ENCODE measurements at places on chromosomes 2 and 18. TPM values are rescaled to one million over a fixed set of nuclear protein-coding genes. Genes with fewer than 3 reads are reported as not detected.

SERPINB12 gene
- total RNA-seq, result 0.56 TPM

IL1B gene
- total RNA-seq, result 0.62 TPM

- H3K4me3 ChIP-seq, result no peak overlapping the region
- no peak overlapping the region for H3K27ac ChIP-seq
- no peaks in the 10 kb centered on the region for H3K36me3 ChIP-seq
- peaks cover 6% of the 10 kb centered on the region for H3K4me1 ChIP-seq
- DNase-seq, result no peak
- H3K27me3 ChIP-seq, result no peaks in the 10 kb centered on the region
These were observed 10.8 kb upstream of the MAPRE2 start for GRCh38 chr18:35030277-35030989.

DNA sequence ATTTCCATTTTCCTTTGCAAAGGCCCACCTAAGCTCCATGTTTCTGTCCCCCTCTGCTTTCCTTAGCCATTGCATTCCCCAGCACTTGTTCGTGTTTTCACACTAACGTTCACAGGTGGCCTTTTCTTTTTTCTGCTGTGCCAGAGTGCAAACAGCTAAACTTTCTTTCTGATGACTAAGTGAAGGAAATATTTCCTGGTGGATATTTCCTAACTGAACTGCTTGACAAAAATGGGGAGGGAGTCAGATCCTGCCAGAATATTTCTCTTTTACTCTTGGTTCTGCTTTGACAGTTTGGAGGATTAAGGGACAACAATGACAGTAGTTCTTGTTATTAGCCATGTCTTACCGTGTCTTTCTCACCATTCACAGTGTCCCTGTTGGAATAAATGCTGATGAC lies 344.0 kb downstream of the ARHGAP15 start:
- H3K4me3 ChIP-seq, result no peak overlapping the region
- H3K27me3 ChIP-seq, result no peaks in the 10 kb centered on the region
- H3K27ac ChIP-seq, result no peak overlapping the region
- H3K36me3 ChIP-seq, result no peaks in the 10 kb centered on the region
- no peak for DNase-seq
- H3K4me1 ChIP-seq, result no peaks in the 10 kb centered on the region

DNA sequence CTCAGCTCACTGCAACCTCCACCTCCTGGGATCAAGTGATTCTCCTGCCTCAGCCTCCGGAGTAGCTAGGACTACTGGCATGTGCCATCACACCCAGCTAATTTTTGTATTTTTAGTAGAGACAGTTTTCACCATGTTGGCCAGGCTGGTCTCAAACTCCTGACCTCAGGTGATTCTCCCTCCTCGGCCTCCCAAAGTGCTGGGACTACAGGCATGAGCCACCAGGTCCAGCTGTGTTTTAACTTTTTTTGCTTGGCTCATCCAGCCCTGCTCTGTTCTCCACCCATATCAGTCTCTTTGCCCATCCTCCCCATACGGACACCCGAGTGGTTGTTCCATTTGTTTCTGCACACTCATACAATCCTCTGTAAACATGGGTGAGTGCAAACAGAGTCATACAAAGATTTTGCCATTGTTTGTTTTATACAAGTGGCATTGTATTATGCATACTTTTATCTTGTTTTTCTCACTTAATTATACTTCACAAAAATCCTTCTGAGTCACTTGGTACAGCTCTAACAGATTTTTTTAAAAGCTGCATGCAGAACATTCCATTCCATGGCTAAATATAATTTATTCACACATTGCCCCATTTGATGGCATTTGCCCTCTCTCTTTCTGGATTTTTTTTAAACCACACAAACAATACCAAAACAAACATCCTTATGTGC lies 5.3 kb downstream of the APOB start:
- DNase-seq, result no peak
- H3K27me3 ChIP-seq, result no peaks in the 10 kb centered on the region
- no peaks in the 10 kb centered on the region for H3K4me1 ChIP-seq
- no peak overlapping the region for H3K27ac ChIP-seq
- H3K36me3 ChIP-seq, result no peaks in the 10 kb centered on the region

- DNase-seq, result no peak
- no peak overlapping the region for H3K27ac ChIP-seq
- no peaks in the 10 kb centered on the region for H3K4me1 ChIP-seq
- no peaks in the 10 kb centered on the region for H3K27me3 ChIP-seq
- H3K36me3 ChIP-seq, result no peaks in the 10 kb centered on the region
These were observed 18.0 kb downstream of the ZC3H15 start for GRCh38 chr2:186503827-186504606.

- no peak overlapping the region for H3K4me3 ChIP-seq
- DNase-seq, result no peak
- H3K27ac ChIP-seq, result no peak overlapping the region
- H3K36me3 ChIP-seq, result no peaks in the 10 kb centered on the region
- H3K27me3 ChIP-seq, result no peaks in the 10 kb centered on the region
These were observed 101.1 kb upstream of the LHCGR start for GRCh38 chr2:48856657-48857056.

Data from testis (tissue), 5 donors.